ENCODE measurements at places on chromosomes 5 and 9.

GRCh38 chr5:67085616-67086015, 111.0 kb downstream of the CD180 start:
- no peak for DNase-seq

- no peak for DNase-seq
Measured at GRCh38 chr9:87602933-87603643, 105.4 kb downstream of the DAPK1 start.

- no peak for DNase-seq
Measured at GRCh38 chr9:17462869-17463464, 115.9 kb upstream of the SH3GL2 start.

- DNase-seq: no peak
Measured at GRCh38 chr9:82223442-82223841, 234.9 kb downstream of the SPATA31D1 start.

- no peak for DNase-seq
Measured at GRCh38 chr5:179439181-179439985, 94.1 kb upstream of the ADAMTS2 start.

GRCh38 chr9:119441338-119441737, 72.1 kb upstream of the BRINP1 start:
- DNase-seq: no peak

- no peak for DNase-seq
Measured at GRCh38 chr5:150113047-150113744, 26.8 kb upstream of the CSF1R start.

Data from stimulated activated CD8-positive, alpha-beta memory T cell treated with anti-CD3 and anti-CD28 coated beads, Interleukin-15, amount 100 ng/mL, for 24 hours (primary cell).